ENCODE measurements at places on chromosomes 5 and 9.
A peak's percentile ranks its signal among the peaks of the same experiment; 100 is the strongest.

DNA sequence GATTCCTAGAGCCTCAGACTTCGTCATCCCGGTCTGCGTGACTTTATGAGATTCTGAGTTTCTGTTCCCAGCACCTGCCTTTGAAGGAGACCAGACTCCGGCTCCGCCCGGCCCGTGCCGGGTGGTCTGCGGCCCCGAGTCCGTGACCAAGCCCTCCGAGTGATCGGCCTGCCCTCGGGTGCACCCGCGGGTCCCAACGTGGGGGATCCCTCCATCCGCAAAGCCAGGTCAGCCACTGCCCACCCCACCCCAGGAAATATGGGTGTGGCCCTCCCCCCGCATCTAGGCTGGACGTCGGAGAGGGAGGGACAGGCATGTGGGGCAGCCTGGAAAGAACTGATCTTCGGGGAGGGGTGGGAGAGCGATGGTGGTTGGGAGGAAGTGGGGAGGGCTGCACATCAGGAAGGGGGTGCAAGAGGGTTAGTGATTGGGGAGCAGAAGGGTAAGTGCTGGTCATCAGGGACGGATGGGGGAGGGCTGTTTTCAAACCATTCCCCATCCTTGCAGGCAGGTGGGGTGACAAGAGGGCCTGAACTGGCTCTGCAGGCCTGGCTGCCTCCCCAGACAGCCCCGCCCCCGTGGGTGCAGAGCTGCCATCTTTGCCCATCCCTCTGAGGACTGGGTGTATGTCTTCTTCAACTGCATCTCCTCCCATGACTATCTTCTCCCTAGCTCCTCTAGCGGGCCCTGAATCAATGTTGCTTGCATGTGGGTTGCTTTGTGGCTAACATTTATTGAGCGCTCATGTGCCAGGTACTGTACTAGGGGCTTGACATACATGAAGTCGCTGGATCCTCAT is 747 bp downstream of the LRSAM1 start:
- peak; percentile 72 for DNase-seq

GRCh38 chr9:130045725-130046450 is 2.9 kb upstream of the FNBP1 start:
- no peak for DNase-seq

- DNase-seq, result peak; percentile 58
Measured at GRCh38 chr9:93345643-93346230, 105.7 kb upstream of the FAM120A start.

GRCh38 chr5:151219789-151220188 is 4.1 kb downstream of the CCDC69 start:
- DNase-seq, result no peak

DNA sequence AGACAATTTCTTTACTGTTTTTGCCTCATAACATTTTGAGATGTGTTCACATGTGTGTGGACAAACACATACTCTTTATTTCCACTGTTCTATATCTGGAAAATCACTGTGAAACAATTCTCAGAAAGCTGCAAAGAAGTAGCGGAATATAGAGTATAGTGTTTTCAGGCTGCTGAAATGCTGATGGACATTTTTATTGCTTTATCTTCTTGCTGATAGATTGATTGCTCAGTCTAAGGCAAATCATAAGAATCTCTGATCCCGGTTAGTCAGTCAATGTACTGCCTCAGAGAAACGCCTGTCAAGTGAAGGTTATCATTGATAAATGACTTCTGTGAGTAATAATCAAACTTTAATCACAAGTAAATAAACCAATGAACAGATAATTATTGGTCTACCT is 364.9 kb upstream of the CTNND2 start:
- DNase-seq, result no peak

DNA sequence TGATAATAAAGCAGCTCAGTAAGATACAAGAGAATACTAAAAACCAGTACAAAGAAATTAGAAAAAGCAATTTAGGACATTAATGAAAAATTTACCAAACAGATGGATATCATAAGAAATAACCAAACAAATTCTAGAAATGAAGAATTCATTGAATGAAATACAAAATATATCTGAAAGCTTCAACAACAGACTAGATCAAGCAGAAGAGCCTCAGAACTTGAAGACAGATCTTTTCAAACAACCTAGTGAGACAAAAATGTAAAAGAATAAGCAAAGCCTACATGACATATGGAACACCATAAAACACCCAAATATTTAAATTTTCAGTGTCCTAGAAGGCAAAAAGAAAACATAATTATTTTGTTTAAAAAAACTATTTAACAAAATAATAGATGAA is 66.9 kb downstream of the SKIC3 start:
- no peak for DNase-seq

GRCh38 chr9:115759426-115759825 is 394.2 kb upstream of the PAPPA start:
- no peak for DNase-seq

DNA sequence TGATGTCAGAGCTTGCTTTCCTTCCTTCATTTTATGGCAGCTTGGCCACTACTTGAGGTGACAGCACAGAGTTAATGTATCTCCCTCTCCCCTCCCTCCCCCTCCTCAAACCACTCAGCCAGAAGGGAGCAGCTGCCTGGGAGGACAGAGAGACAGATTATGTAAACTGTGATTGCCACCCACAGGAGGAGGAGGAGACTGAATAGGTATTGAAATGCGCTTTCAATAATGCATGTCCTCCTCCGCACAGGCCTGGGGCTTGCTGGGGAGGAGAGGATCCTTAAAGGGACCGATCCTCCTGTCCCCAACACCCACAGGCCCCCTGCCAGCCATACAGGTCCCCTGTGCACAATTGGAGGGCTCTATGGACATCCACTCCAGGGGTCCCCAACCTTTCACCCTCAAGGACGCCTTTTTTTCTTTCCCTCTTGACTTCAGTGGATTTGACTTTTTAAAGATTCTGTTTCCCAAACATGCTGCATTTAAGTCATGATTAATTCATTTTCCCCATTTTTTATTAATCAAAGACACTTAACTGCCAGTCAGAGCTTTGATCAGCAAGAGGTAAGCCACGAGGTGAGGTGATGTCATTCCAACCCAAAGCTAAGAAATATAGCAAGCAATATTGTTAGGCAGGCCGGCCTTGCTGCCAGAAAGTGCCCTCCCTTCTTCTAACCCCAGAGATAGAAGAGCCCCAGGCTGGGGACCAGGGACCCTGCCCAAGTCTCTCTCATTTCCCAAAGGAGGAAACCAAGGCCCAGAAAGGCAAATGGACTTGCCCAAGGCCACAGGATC is 47.5 kb upstream of the CPLX2 start:
- DNase-seq, result no peak

- no peak for DNase-seq
Measured at GRCh38 chr5:75310212-75310611, 26.8 kb upstream of the HMGCR start.

GRCh38 chr5:149526845-149527590 is 24.2 kb downstream of the CSNK1A1 start:
- no peak for DNase-seq

GRCh38 chr5:181261320-181262049 is 542 bp upstream of the TRIM52 start:
- peak; percentile 88 for DNase-seq

- DNase-seq, result no peak
Measured at GRCh38 chr5:95262933-95263660, 21.8 kb downstream of the MCTP1 start.

DNA sequence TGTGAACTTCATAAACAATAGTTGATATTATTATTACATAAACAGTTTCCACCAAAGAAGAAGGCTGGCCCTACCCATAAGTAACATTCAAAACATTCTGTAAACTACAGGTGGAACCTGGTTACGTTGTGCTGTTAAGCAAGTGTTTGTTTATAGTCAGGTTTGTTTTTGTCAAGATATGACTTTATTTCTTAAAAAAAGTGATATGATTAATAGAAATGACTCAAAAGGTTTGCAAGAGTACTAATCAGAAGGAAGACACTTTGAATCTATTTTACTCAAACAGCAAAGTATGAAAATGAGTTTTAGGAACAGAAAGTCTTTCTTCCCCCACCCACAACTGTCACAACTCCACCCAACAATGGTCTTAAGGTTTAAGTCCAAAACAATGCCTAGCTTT is 220.8 kb downstream of the PLK2 start:
- DNase-seq, result no peak

DNA sequence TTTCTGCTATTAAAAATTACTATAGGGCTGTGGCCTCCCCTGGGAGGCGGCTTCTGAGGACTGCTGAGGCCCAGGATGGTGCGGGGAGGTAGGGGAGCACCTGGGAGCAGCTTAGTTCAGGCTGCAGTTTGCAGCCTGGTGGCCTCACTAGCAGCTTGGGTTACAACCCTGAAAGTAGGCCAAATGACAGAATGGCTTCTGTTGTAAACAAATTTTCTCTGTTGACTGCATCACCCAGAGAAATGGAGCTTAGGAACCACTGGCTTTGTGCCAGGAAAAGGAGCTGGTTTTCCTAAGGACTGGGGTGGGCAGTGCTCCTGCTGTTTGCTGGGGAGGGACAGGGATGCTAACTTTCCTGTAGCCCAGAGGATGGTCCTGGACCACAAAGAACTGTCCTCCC is 130.3 kb downstream of the ENTREP1 start:
- peak; percentile 43 for DNase-seq

All from islet precursor cell (in vitro differentiated cells).